Keratinocyte (primary cell): ENCODE measurements at places on chromosomes 4 and X.

GRCh38 chr4:43325220-43325967 is 432.9 kb downstream of the GRXCR1 start:
- DNase-seq = no peak

DNA sequence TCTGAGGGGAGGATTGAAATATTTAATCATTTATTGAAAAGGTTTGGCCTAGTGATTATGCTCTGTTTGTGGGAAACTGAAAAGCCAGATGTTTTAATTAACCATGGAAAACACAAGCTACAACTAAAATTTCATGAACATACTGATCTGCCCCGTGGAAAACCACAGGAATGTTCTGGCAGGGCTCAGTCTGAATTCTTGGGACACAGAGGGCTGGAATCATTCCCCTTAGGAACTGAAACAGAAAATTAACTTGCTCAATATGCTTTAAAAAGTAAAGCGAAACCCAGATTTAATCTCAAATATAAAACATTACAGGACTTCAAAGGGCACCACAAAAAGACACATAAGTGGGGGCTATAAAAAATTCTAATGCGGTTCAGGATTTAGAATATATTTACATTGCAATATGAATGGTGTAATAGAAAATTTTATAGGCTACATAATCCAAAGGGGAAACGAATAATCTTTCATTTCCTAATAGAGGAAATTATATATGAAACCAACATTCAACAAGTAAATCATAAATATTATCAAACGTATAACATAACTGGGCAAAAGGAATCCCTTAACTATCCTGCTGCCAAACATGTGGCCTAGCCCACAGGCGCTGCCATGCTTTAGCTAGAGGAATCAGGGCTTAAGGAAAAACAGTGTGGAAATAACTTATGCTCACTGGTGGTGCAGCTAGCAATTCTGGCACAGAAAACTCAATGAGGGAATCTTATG is 70.9 kb downstream of the APBB2 start:
- no peak for DNase-seq

DNA sequence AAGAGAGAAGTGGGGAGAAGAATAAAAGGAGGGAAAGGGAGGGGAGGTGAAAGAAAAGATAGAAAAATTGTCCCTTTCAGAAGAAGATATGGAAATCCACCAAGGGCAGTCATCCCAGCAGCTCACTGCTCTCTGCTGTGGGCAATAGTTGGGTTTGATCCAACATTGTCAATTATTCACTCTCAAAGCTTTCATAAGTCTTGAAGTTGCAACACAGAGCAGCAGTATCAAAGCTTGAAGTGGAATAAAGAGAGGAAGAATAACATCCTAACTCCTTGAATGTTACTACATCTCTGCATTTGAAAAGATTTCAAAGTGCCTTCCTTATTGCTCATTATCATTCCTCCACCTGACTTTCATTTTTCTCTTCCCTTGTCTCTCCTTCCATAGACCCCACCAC is 62.3 kb upstream of the HHIP start:
- no peak for DNase-seq

DNA sequence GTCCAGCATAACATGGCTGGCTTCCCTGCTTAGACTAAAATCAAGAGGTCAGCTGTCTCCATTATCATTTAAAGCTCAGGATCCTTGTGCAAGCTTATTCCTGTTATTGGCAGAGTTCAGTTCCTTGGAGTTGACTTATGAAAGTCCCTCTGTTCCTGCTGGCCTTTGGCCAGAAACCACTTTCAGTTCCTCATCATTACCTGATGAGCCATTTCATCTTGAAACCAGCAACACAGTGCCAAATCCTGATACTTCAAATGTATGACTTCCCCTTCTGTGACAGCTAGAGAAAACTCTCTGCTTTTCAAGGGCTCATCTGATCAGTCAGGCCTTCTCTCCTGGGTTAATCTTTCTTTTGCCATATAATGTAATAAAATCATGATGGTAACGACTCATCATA is 110.6 kb upstream of the FSTL5 start:
- DNase-seq = no peak

GRCh38 chr4:76623217-76624045 is 188.4 kb downstream of the SHROOM3 start:
- no peak for DNase-seq

GRCh38 chrX:112641449-112641848 is 38.3 kb downstream of the LHFPL1 start:
- DNase-seq = no peak

- DNase-seq = no peak
Observed at GRCh38 chrX:150365990-150366911, 3.1 kb downstream of the MAMLD1 start.

- no peak for DNase-seq
Observed at GRCh38 chrX:129777218-129778030, 2.3 kb upstream of the SASH3 start.

DNA sequence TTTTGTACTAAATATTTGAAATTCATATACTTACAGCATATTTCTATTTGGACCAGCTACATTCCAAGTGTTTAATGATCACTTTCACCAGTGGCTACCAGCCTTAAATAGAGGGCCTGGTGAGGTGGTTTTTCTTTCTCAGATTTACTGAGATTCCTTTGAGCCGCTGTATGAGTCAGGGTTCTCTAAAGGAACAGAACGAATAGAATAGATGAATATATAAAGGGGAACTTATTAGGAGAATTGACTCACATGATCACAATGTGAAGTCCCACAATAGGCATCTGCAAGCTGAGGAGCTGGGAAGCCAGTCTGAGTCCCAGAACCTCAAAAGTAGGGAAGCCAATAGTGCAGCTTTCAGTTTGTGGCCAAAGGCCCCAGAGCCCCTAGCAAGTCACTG is 146.2 kb upstream of the TLL1 start:
- no peak for DNase-seq
